Large intestine (tissue), 12 donors: ENCODE measurements at places on chromosomes 7 and 10. TPM values are rescaled to one million over a fixed set of nuclear protein-coding genes. Genes with fewer than 3 reads are reported as not detected.

AKR1D1 gene
- 4.4 TPM for polyA plus RNA-seq

FGFBP3 gene
- polyA plus RNA-seq: 1.9 TPM

VWDE gene
- 0.66 TPM for polyA plus RNA-seq

ASAH2 gene
- polyA plus RNA-seq: 64.5 TPM

RARRES2 gene
- 58.2 TPM for polyA plus RNA-seq

ANKMY2 gene
- polyA plus RNA-seq: 34.0 TPM

PODXL gene
- 26.9 TPM for polyA plus RNA-seq

FAM25C gene
- polyA plus RNA-seq: not detected

ADAP1 gene
- 62.0 TPM for polyA plus RNA-seq

SEMA3E gene
- polyA plus RNA-seq: 0.82 TPM

NEUROD6 gene
- polyA plus RNA-seq: 1.6 TPM

RPEL1 gene
- 0.09 TPM for polyA plus RNA-seq

MAPK8 gene
- 40.6 TPM for polyA plus RNA-seq

REEP3 gene
- 49.1 TPM for polyA plus RNA-seq

HYAL4 gene
- polyA plus RNA-seq: not detected

LRRN3 gene
- 7.1 TPM for polyA plus RNA-seq

TBXAS1 gene
- polyA plus RNA-seq: 9.6 TPM

GBX1 gene
- 0.07 TPM for polyA plus RNA-seq
